ENCODE measurements at places on chromosomes 13 and 19. TPM values are rescaled to one million over a fixed set of nuclear protein-coding genes. Genes with fewer than 3 reads are reported as not detected.

The HIF3A gene
- total RNA-seq = 77.5 TPM

- no peaks in the 10 kb centered on the region for H3K36me3 ChIP-seq
- H3K27ac ChIP-seq = no peak overlapping the region
- H3K4me1 ChIP-seq = no peaks in the 10 kb centered on the region
Measured at GRCh38 chr19:7006135-7006704, 15.0 kb downstream of the MBD3L2B start.

GRCh38 chr19:42370626-42371175 lies 19.4 kb downstream of the CNFN start:
- DNase-seq = no peak
- H3K4me3 ChIP-seq = no peak overlapping the region
- H3K4me1 ChIP-seq = peaks cover 14% of the 10 kb centered on the region
- H3K36me3 ChIP-seq = peaks cover 20% of the 10 kb centered on the region
- no peak overlapping the region for H3K27ac ChIP-seq

DNA sequence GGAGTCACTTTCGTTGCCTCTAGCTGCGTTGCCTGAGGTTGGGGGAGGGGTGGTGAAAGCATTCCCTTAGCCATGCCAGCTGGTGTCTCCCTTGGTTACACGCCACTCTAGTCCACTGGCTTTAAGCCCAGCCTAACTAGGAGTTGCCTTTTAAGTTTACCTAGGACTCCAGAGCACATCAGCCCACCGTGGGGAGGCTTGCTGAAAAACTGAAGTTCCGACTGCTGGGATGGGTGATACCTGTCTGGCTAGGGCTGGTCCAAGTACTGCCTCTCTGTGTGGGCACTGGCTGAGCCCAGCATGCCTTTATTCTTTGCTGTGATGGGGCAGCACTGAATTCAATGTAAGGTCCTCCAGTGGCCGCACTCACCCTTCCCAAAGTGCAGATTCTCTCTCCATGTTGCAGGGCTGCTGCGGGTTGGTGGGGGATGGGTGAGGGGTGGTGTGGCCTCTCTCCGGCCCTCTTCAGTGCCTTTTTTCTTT lies 11.8 kb upstream of the CEACAM1 start:
- DNase-seq = no peak
- peaks cover 7% of the 10 kb centered on the region for H3K27me3 ChIP-seq
- no peak overlapping the region for H3K4me3 ChIP-seq

DNA sequence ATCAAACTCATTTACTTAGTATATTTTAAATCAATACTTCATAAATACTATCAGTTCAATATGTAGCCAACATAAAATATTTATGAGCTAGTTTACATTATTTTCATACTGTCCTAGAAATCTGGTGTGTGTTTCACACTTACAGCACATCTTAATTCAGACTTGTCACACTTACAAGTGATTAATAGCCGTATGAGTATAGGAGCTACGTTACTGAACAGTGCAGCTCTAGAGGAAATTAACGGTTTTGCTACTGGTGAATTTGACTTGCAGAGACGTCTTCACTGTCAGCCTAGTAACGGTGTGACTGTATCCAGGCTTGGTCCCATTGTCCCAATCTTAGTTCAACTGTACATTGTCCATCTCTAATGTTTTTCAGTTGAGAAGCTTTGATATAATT lies 33.7 kb upstream of the POSTN start:
- no peak overlapping the region for H3K4me3 ChIP-seq
- no peaks in the 10 kb centered on the region for H3K4me1 ChIP-seq
- H3K36me3 ChIP-seq = no peaks in the 10 kb centered on the region
- H3K27ac ChIP-seq = no peak overlapping the region

- peaks cover 2% of the 10 kb centered on the region for H3K4me1 ChIP-seq
- H3K27ac ChIP-seq = no peak overlapping the region
Measured at GRCh38 chr13:38042771-38043170, 173.2 kb upstream of the TRPC4 start.

- H3K4me1 ChIP-seq = no peaks in the 10 kb centered on the region
- DNase-seq = no peak
- no peak overlapping the region for H3K27ac ChIP-seq
Measured at GRCh38 chr19:30672926-30673325, 300.7 kb downstream of the ZNF536 start.

DNA sequence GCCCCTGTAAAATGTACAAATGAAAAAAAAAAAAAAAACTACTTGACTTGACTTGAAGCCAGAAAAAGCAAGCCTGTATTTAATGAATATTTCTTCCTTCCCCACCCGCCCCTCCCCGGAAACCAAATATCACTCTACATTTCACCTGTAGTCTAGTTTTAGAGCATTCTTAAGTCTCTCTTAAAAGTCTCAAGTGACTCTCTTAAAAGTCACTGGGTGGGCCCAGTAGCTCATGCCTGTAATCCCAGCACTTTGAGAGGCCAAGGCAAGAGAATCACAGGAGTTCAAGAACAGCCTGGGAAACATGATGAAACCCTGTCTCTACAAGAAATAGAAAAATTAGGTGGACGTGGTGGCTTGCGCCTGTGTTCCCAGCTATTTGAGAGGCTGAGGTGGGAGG lies 72.0 kb downstream of the TSC22D1 start:
- H3K27me3 ChIP-seq = no peaks in the 10 kb centered on the region
- H3K36me3 ChIP-seq = peaks cover 17% of the 10 kb centered on the region
- H3K4me1 ChIP-seq = peaks cover 8% of the 10 kb centered on the region
- no peak overlapping the region for H3K27ac ChIP-seq
- DNase-seq = no peak

Measured in osteocyte (in vitro differentiated cells).